ENCODE measurements at places on chromosomes 5 and 9.

DNA sequence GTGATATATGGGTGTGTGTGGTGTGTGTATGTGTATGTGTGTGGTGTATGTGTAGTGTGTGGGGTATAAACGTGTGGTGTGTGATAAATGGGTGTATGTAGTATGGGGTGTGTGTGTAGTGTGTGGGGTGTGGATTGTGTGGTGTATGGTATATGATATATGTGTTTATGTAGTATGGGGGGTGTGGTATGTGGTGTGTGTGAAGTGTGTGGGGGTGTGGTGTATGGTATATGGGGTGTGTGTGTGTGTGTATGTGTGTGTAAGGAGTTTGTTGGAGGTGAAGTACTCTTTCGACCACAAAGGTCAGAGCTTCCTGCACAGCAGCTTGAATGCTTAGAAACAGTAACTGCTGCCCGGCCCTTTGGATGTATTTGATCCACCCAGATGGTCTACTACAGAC is 145.2 kb upstream of the IQGAP2 start:
- no peak for DNase-seq

DNA sequence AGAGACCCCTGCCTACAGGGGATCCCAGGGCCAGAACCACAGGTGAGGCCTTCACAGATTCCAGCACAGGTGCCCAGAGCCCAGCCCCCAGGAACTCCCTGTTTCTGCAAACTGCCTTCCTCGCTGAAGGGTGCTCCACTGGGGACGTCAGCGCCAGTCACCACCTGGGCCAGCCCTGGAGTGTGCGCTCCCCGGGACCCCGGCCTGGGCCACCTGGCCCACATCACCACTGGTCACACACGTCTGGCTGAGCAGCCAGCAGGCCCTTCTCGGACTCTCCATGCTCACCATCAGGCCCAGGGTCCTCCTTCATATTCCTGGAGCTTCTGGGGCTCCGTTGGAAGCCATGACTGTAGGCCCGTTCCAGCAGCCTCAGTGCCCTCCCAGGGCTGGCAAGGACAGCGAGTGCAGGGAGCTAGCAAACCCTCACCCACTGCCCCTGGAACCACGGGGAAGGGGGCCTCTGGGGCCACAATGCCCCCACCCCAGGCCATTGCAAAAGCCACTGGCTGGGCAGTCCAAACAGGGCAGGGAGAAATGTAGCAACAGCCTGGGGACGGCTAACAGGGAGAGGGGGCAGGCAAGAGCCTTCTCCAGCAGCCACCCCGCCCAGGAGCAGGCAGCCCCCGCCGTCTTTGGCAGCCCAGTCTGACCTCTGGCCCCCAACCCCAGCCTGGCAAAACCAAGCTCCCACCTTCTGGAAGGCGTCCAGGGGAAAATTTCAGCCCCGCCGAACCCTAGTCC is 1.3 kb downstream of the AGPAT2 start:
- no peak for DNase-seq

- no peak for DNase-seq
Observed at GRCh38 chr9:70553707-70554673, 139.5 kb upstream of the KLF9 start.

- no peak for DNase-seq
Observed at GRCh38 chr9:20722221-20722620, 38.2 kb downstream of the FOCAD start.

- DNase-seq = peak; percentile 79
Observed at GRCh38 chr9:25678147-25678666, at the start of gene TUSC1. Gene TUSC1, minus strand, starts transcription at chr9:25678444. Its CDS starts 132 bp downstream, at chr9:25678312.

DNA sequence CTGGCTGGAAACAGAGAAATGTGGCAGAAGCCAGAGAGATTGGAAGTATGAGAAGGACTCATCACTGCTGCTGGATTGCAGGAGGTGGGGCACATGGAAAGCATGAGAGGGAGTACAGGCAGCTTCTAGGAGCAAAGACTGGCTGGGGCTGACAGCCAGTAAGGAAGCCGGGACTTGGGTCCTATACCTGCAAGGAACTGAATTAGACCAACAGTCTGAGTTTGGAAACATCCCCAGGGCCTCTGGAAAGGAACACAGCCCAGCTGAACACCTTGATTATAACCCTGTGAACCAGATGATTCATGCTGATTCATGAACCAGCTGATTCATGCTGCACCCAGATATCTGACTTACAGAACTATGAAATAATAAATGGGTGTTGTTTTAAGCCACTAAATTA is 93.4 kb downstream of the OSTF1 start:
- DNase-seq = no peak

- DNase-seq = no peak
Observed at GRCh38 chr5:2006971-2007291, 124.2 kb upstream of the IRX4 start.

GRCh38 chr5:68533571-68534084 is 318.1 kb downstream of the PIK3R1 start:
- no peak for DNase-seq

- no peak for DNase-seq
Observed at GRCh38 chr5:36658038-36658756, 51.8 kb downstream of the SLC1A3 start.

DNA sequence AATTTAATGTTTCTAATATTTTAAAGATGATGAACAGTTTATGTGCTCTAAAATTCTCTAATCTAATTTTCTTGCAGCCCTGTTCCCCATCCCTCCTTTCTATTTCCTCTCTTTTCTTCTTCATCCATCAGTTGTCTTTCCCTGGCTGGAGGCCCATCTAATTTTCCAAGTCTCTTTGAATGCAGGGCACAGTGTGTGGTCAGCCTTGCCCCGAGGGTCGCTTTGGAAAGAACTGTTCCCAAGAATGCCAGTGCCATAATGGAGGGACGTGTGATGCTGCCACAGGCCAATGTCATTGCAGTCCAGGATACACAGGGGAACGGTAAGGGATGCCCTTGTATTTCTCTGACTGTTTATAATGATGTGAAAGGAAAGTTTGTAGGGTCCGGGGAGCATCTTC is 111.8 kb downstream of the MEGF10 start:
- no peak for DNase-seq

DNA sequence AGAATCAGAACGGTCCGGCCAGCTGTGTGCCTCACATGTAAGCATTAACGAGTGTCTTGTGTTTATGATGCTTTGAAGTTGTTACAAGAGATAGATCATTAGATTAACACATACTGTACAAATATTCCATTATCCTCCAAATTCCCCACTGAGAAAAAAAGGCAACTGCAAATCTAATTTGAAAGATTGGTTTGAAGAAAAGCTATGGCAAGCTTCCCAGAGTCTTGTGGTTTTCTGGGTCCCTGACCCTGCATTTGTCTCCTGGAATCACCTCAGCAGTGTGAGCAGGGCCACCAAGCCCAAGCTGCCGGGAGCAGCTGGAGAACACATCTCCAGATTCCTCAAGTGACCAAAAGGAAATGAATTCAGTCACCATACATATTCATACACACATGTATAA is 36.9 kb upstream of the ADAMTS16 start:
- DNase-seq = no peak

DNA sequence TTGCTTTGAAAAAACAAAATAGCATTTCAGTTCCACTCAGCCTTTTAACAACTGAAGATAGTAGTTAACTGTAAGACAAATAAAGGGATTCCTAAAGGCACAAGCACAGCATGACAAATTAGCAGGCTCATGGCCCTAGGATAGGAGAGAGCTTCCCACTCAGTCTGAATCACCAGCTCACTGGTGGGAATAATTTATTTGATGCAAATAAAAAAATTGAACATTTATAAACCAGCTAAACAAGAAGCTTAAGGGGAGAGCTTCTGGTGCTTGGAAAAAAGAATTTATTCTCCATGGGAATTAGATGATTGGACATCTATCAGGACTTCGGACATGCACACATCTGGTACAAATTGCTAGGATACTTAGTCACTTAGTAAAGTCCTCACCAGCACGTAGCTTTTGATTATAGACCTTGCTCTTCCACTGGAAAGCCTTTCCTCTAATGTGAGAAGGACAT is 294.1 kb upstream of the TNC start:
- no peak for DNase-seq

DNA sequence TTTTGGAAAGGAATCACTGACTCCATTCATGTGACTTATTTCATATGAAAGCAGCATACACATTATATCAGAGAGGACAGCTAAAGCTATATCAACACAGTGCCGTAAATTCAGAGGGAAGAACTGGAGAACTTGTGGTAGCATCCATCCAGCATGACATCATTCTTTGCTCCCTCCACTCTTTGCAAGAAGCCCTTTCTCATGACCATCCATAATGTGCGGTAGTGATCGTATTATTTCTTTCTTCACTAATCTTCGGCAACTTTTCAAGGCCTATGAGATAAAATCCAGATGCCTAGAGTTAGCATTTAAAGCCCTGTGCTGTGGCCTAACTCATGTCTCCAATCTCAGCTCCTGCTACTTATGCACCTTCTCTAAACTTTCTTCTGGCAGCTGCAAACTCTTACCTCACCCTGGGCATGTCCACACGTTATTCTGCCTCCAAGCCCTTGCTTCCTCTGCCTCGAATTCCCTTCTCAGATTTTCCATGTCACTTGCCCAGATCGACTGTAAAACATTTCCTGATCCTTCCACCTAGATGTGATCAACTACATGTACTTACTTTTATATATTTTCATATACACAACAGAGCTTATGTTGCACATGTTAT is 307.3 kb upstream of the SGCD start:
- no peak for DNase-seq

- no peak for DNase-seq
Observed at GRCh38 chr5:156879665-156880285, 29.7 kb downstream of the PPP1R2B start.

DNA sequence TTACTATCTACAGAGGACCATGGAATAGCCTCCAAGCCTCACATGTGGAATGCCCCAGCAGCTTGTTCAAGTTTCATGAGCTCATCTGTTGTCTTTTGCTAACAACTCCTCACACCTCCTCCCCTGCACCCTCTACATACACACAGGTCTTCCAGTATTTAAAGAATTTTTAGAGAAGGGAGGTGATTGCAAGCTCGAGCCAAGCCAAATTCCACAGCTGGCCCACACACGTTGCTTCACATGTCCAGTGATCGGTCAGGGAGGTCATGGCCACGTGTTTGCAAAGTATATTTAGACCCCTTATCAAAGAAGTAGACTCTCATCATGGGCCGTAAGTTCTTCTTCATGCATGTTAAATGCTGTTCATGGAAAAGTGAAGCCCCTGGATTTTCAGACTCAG is 281.7 kb downstream of the OSTF1 start:
- DNase-seq = no peak

GRCh38 chr9:78680196-78680595 is 383.3 kb downstream of the PSAT1 start:
- DNase-seq = no peak

GRCh38 chr5:131462454-131462853 is 172.6 kb downstream of the RAPGEF6 start:
- DNase-seq = no peak

- DNase-seq = no peak
Observed at GRCh38 chr9:112341730-112342129, 8.3 kb upstream of the PTBP3 start.

GRCh38 chr5:148815578-148815977 is 10.8 kb upstream of the ADRB2 start:
- no peak for DNase-seq

DNA sequence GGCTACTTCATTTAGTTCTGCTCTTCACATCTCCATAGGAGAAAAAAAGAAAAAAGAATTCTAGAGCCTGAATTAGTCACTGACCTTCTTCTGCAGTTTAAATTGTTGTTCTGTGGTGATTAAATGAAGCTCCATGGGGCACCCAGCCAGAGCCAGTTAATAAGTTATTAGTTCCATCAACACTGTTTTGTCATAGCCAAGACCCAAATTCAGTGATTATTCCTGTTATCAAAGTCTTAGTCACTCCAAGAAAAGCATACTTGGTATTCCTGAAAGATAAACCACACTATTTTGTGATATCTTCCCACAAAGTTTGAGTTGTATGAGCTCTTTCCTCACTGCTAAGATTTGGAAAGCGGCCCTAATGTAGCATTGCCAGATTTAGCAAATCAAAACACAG is 134.8 kb upstream of the RGMB start:
- DNase-seq = no peak

DNA sequence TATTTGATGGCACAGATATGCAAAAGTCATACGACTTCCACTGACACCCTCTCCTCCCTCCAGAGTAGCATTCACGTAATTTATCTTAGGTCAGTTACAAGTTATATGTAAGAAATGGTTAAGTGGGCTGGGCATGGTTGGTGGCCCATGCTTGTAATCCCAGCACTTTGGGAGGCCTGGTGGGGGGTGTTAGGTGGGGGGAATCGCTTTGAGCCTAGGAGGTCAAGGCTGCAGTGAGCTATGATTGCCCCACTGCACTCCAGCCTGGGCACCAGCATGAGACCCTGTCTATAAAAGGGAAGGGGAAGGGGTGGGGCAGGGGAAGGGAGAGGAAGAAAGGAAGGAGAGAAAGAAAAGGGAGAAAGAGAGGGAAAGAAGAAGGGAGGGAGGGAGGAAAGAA is 202.8 kb downstream of the AUH start:
- no peak for DNase-seq

DNA sequence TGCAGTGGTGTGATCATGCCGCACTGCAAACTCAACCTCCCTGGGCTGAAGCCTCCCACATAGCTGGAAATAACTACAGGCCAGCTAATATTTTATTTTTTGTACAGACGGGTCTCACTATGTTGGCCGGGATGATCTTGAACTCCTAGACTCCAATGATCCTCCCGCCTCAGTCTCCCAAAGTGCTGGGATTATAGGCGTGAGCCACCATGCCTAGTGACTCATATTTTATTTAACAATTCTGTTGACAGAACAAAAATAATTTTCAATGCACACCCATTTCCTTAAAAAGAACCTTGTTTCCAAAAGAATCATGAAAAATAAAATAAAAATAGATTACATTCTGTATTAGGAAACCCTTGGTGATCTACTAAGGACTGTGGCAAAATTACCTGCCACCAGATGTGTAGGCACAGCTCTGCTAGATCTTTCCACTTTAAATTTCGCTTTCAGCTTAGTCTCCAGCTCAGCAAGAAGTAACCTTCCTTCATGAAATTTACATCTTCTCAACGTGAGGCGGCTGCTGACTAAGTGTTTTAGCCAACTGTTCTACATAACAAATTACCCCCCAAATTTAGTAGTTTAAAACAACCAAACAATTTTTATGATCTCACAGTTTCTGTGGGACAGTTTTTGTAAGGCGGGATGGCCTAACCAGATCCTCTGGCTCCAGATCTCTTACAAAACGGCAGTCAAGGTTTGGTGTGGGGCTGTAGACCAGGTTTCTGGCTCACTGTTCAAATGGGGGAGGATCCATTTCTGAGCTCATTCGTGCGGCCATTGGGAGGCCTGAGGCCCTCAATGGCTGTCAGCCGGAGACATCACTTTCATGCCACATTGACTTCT is 32.6 kb upstream of the GOLPH3 start:
- no peak for DNase-seq

GRCh38 chr9:1916095-1916494 is 99.1 kb upstream of the SMARCA2 start:
- no peak for DNase-seq

GRCh38 chr5:95664204-95664786 is 17.7 kb downstream of the RFESD start:
- peak; percentile 22 for DNase-seq

DNA sequence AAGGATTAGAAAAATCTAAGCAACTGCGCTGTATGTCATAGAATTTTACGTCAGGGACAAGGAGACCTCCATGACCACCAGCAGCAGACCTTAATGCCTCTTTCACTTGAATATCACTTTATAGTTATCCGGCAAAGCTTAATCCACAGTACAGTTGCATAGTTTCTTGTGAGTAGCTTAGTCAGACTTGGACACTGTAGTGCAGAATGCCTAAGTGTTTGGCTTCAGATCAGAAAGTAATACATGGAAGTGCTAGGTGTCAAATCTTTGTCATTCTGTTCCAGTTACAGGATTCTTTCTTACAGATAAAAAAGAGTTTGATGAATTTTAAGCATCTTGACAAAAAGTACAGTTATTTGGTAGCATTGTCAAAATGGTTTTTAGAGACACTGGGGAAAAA is 239.9 kb upstream of the PAPPA start:
- DNase-seq = no peak
